ENCODE measurements at places on chromosomes 6 and 20.

- DNase-seq: no peak
Observed at GRCh38 chr6:107871976-107872375, 47.9 kb upstream of the SCML4 start.

GRCh38 chr6:161743509-161744178 is 469.8 kb upstream of the AGPAT4 start:
- no peak for DNase-seq

DNA sequence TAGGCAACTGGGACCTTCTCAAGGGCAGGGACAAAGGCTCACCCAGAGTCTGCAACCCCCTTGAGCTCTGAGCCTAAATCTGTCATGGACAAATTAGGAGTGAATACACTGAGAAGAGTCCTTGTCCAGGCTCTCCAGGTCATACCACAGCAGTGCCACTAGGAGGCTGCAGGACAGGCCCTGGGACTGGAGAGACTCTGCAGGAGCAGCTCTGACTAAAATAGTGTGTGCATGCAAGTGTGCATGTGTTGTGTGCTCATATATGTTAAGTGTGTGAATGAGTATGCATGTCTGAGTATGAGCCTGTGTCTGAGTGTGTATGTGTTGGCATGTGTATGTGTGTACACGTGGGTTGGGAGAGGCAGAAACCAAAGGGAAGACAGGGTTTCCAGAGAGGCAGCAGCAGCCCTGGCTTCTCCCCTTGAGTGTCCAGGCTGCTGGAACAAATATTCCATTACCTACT is 27.1 kb downstream of the MRPL14 start:
- DNase-seq: no peak

DNA sequence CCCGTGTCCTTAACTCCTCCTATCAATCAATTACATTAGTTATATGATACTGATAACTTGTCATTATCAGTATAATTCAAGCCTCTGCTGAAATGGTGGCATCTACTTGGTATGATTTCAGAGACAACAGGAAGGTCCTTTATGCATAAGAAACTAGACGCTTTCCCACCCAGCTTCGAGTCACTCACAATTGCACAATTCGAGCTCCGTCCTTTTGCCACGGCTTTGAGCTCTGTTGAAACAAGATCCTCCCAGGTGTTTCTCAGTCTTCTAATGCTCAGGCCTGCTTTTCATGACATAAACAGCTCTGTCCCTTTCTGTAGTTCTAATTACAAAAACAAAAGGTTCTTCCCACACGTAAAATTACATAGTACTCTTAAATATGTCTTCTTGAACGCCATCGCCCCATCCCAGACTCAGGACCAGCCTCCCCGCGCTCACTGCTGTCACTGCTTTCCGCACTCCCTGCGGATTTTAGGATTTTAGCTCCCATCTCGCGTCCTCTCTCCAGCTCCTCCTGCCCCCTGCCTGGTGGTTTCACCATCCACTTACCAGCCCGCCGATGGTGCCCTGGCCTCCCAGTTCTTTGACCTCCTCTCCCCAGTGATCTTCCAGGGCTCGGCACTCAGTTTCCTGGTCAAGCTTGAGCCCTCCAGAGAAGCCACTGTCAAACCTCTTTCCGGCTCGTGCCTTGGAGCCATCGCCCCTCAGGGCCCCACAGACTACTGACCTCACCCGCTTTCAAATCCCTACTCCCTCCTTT is 23.2 kb upstream of the PNPLA1 start:
- DNase-seq: no peak

DNA sequence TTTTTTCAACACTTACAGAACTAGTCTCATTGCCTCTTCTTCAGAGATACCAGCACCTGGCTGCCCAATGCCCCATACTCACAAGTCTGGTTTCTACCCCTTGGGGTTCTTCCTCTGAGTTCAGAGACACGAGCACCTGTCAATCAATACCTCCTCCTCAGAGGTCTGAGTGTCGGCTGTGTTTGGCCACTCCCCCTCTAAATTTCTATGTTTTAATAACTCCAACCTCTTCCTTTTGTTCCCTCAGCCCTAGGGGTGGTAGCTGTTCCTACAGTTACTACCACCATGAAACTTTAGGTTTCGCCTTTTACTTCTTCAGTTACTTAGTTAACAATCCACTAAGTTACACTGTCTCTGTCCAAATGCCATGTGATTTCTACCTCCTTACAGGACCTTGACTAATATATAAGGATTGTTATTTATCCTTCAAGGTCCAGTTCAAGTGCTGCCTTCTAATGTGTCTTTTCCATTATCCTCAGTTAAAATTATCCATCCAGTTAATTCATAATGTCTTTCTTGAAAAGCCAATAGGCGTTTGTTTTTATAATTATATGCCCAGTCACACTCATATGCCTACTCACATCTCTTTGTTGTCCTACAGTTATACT is 14.6 kb upstream of the PHF20 start:
- no peak for DNase-seq

GRCh38 chr20:39042279-39043150 is 80.4 kb downstream of the DHX35 start:
- peak; percentile 40 for DNase-seq

GRCh38 chr20:46350201-46350985 is 42.1 kb upstream of the CDH22 start:
- no peak for DNase-seq

DNA sequence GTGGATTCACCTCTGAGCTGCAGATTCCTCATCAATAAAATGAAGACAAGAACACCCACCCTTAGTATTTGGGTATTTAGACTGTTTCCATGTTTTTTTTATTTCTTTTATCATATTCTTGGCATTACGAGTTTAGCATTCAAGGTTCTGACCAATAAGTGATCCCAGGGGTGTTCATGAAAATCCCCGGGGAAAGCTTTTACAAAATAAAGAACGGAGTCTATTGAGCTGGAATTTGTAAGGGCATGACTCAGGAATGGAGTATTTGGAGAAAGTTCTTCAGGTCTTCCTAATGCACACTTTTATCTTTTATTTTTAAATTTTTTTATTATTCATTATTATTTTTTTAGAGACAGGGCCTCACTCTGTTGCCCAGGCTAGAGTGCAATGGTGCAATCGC is 19.4 kb upstream of the TOX2 start:
- DNase-seq: no peak

DNA sequence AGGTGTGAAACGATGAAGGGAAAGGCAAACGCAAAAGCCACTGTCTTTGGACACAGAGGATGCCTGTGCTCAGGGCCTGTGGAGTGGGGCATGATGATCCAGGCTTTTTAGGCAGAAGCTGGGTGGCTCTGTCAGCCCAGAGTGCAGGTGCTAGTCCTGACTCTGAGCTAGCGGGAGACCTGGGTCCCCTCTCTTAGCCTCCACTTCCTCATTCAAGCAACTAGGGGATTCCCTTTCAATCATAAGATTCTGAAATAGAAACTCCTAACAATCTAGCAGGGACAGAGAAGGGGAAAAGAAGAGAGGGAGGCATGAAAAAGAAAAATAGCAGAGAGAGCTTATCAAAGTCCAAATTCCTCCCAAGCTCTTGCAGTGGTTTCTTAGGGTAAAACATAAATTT is 7.6 kb upstream of the HIVEP2 start:
- no peak for DNase-seq

DNA sequence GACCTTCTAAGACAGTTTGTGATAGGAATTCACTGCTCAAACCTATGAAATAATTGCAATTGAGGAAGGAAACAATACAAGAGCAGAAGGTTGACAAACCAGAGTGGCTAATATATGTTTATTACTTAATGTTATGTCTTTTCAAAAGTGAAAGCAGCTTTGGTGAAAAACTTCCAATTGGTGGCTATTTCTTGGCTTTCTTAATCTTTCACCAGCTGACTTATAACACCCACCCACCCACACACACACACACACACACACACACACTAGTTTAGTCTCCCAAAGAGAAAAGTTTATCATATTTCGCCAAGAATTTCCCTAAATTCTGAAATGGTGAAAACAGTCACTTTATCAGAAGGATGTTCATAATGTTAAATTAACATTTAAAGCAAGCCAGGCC is 583.5 kb downstream of the EYS start:
- DNase-seq: no peak

GRCh38 chr6:37052027-37052628 is 46.7 kb downstream of the FGD2 start:
- DNase-seq: no peak
